GM04503 (cell line): ENCODE measurements at places on chromosomes 1 and 21.

DNA sequence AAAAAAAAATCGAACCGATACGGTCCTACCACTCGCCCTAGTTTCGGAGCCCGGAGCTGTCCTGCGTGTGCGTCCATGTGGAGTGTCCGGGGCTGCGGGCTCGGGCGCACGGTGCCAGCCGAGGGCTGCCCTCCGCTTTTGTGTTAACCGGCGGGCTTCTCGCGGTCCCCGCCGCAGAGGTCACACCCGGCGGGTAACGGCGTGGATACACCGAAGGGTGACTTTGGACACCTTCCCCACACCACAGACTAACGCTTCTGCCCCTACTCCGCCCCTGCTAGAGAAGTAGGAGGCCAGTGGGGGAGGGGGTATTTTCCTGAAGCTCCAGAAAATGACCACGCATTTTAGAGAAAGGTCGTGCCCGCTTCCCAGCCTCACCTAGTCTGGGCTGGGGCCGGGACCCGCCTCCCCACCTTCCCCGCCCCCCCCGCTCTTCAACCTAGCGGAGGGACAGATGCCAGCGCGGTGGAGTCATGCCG lies 609 bp upstream of the ATF3 start:
- DNase-seq, result no peak

DNA sequence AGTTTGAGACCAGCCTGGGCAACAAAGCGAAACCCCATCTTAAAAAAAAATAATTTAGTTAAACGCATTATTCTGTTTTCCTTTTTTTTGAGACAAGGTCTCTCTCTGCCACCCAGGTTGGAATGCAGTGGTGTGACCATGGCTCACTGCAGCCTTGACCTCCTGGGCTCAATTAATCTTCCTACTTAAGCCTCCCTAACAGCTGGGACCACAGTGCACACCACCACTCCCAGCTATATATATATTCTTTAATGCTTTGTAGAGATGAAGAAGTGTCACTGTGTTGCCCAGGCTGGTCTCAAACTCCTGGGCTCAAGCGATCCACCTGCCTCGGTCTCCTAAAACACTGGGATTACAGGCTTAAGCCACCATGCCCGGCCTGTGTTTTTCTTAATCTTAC lies 7.7 kb upstream of the KLF17 start:
- no peak for DNase-seq

DNA sequence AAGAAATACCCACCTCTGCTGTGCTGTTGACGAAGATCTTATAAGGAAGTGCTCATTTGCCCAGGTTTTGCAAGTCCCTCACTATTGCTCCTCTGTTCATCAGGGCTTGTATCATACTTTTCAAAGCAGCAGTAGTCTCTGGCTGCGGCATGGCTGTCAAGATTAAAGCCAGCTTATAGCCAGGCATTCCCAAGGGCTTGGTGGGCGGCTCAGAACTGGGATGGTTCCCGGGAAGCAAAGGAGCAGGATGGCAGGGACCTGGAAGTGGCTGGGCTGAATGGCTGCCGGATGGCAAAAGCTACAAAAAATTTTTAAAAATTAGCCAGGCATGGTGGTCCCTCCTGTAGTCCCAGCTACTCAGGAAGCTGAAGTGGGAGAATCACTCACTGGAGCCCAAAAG lies 16.7 kb upstream of the SH3BGRL3 start:
- DNase-seq, result no peak

- no peak for DNase-seq
Observed at GRCh38 chr21:16473988-16474387, 744.2 kb downstream of the USP25 start.

- no peak for DNase-seq
Observed at GRCh38 chr21:45055861-45056260, 18.5 kb upstream of the ADARB1 start.

GRCh38 chr1:43879414-43879813 lies 54.2 kb upstream of the ARTN start:
- peak; percentile 55 for DNase-seq

DNA sequence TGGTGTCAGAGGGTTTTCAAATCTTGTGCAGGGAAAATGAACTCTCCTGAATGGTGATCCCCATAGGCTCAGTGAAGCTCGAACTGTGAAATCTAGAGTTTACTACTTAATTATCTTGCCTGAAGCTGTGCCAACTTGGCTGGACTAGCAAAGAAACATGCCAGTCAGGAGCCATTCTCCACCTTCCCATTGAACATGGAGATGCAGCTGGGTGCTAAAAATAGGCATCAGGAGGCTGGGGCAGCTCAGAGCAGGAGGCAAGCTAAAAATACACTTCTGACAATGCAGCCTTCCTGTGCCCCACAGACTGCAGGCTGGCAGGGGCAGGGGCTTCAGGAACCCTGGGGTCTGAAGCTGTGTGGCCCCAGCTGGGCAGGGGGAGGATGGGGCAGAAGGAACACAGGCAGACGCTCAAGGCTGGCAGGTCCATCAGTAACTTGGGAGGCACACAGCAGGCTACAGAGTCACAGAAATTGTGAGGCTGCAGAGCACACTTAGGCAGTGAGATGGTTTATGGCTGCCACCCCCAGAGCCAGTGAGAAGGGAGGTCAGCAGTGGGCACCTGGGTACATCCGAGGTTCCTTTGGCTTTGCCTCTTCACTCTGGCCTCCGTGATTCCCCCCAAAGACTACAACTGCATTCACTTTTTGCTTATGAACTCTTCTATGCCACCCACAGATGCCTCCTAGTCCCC lies 155.4 kb upstream of the KCND3 start:
- no peak for DNase-seq

DNA sequence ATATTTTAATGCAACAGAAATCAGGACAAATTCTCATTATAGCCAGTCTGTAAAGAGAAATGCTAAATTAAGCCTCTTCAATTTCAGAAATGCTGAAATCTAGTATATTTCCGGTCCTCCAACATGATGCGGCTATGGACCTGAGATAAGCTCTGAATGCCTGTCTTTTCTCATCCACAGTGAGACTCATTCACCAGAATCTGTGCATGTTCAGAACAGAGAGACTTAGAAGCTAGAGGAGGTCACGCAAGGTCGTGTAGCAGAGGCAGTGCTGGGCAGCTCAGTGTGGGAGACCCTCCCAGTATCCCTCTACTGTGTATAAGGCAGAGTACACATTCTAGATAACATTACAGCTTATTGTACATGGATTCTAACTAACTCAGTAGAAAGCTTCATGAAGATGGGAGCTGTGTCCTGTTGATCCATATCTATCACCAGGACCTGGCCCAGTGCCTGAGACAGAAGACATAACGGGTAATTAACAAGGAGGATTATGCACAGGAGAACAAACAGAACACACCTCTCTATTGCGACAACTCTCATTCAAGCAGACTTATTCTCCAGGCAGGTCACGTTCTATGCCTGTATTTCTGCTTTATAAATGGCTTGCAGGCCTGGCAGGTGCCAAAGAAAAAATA lies 97.0 kb upstream of the COA6 start:
- DNase-seq, result no peak

GRCh38 chr1:93255222-93256079 lies 74.9 kb downstream of the CCDC18 start:
- peak; percentile 44 for DNase-seq

GRCh38 chr1:45282351-45282750 lies 44.3 kb upstream of the HPDL start:
- no peak for DNase-seq

- DNase-seq, result no peak
Observed at GRCh38 chr21:37159949-37160348, 86.9 kb downstream of the TTC3 start.

GRCh38 chr1:88680911-88681622 lies 3.0 kb upstream of the PKN2 start:
- no peak for DNase-seq

DNA sequence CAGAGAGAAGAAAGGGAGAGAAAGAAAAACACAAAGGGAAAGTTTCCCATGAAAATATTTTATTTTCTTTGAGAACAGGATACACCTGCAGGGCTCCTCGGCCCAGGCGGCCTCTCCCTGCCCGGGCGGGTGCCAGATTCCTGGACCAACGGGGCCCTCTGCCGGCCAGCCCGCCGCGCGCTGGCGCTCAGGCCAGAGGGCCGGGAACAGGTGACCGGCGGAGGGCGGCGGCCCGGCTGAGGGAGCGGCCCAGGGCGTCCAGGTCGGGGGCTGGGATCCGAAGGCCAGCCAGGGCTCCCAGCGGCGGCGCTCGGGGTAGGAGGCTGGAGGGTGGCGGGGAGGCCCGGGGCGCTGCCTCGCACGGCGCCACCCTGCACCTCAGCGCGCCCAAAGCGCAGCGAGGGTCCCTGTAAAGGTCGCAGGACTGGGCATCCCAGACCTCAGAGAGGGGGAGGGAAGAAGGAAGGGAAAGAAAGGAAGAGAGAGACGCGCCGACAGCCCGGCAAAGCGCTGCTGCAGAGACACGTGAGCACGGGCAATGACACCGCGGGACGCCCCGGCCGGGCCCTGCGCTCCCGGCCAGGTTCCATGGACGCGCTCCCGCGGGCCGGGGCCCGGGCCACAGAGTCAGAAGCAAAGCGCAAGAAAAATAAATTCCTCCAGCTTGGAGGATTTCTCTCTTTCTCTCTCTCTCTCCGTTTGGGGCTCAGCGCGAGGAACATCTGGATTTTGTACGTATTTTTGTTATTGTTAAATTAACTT lies 927 bp downstream of the WNT9A start:
- DNase-seq, result no peak

GRCh38 chr21:37614351-37614875 lies 247.8 kb downstream of the DYRK1A start:
- DNase-seq, result no peak

- no peak for DNase-seq
Observed at GRCh38 chr1:151371370-151372057, 991 bp downstream of the SELENBP1 start.

DNA sequence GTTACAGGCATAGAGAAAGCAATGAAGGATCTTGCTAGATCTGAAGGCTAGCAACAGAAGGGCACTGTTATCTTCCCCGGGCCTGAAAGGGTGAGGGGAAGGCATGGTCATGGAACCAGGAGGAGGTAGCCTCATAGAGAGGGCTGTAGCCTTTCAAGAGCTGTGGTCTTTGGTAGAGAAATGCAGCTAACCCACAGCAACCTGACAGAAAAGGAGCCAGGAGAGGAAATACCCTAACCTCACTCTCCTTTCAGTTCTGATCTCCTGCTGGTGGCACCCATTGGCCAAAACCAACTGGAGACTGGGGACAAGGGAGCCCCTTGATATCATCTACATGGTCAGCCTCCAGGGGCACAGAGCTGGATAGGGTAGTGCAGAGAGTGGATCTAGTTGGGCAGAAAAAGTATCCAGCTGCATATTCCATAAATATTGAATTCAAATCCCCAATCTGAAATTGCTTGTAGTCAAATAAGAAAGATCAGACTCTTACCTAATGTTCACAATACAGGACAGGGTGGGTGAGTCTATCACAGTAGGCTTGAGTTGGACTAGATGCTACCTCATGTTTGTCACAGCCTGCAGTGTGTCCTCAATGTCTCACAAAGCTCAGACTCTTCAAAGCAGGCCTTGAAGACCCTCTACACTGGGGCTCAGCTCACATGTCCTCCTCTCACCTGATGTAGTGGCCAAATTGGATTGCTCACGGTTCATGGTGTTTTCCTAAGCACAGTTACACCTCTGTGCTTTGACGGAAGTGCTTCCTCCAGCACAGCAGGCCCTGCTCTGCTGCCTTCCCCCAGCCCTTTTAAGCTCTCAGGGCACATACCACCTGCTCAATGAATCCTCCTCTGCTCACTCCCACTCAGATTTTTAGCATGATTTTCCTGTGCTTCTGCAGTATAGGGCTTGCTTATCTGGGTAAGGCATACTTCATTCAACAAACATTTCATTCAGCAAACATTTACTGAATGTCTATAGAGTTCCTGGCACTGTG lies 74.1 kb upstream of the JUN start:
- no peak for DNase-seq
